ENCODE measurements at places on chromosomes 6 and 20. TPM values are rescaled to one million over a fixed set of nuclear protein-coding genes. Genes with fewer than 3 reads are reported as not detected.

DNA sequence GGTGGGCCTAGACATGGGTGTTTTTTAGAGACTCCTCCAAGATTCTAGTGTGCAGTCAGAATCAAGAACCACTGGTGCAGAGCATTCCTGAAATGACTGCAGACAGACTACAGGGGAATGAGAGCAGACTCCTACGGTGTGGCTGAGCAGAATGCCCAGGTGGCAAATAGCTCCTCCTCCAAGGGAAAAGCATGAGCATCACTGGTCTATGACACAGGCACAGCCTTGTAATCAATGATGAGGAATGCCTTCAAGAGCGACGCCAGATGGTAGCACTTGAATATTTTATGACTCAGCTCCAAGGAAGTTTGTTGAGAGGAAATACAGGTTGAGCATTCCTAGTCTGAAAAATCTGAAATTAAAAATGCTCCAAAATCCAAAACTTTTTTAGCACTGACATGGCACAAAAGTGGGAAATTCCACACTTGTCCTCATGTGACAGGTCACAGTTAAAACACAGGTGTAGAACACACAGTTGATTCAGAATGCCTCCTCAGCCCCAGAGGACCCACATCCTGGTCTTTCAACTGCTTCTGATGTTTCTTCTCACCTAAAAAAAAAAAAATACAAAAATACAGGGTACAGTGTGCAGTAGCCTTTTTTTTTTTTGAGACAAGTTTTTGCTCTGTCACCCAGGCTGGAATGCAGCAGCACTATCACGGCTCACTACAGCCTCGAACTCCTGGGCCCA is 10.6 kb upstream of the FAM8A1 start:
- DNase-seq = no peak

DNA sequence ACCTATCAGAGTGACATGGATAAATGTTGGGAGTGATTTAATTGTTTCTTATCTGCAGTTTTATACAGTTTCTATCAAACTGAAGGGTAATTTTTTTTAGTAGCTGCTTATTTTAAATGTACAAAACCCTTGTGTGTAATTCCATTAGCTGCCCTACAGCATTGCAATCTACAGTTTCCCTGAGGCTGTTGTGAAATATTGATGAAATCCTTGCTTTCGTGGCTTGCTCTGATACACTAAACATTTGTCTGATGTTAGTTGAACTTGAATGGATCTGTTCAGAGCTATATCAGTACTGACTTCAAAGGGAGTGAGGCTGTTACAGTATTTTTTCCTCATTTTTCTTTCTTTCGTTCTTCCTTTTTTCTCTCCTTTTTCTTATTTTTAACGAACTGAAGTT is 255.4 kb downstream of the TSHZ2 start:
- DNase-seq = no peak

DNA sequence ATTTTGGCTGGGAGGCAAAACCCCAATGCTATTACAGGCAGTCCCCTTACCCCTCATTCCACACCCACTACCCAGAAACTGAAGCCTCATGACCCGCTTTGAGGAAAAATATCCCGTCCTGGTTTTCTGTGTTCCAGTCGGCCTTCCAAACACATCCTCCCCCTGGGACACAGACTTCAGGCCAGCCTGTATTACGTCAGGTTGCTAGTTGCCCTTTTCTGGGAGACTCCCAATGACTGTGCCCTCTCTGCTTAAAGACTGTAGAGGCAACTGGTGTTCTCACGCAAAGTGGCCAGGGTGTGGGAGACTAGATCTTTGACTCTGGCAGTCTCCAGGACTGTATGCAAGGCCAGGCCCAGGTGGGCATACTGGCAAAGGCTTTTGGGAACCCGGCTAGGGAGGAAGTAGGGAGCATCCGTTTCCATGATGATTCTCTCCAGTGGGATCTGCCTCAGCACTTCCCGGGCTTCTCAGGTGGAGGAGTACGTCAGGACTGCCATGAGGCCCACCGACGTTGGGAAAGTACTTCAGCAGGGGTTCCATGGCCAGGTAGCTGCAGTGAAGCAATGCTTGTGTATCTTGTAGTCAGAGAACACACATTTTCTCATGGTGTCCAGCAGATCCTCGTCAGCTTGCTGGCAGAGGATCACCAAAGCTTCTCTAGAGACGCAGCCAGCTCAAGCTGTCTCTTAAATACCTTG is 34.9 kb downstream of the DYNLT1 start:
- no peak for DNase-seq

- DNase-seq = no peak
These were observed 1.6 kb downstream of the DNAAF9 start for GRCh38 chr20:3405696-3406358.

DNA sequence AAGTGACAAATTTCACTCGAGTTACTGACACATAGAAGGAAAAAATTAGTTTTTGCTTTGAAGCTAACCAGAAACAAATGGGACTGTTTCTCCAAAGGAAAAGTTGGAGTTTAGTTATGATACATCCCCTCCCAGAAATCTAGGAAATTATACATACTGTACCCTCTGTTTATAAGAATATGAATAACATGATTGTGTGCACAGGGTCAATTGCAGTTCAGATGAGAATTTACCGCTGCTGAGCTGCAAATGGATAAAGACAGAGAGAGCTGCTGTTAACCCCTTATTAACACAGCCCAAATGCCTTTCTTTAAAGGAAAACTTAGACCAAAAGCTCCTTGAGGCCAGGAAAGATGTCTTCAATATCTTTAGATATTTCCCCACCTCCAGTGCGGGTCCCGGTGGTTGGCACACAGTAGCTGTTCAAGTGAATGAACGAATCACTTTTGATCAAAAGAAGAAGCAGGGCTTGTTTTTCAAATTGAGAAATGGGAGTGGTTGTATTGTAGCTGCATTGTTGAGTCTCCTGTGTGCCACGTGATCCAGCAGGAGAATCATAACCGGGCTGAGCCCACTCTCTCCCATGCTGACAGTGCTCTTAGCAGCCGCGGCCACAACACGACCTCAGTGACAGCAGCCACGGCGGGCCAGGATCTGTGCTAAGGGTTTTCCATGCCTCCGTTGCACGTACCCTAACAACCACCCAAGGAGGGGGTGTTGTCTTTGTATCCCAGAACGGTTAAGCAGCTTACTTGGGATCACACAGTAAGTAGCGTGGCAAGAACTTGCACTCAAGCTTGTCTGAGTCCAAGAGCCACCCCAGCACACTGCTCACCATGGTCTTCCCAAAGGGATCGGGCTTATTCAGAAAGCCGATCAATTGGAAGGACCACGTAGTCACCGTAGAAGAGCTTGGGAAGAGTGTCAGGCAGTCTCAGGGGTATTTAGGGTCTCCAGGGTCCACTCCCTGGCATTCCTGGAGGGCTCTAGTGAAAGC is 53.5 kb upstream of the BMP6 start:
- no peak for DNase-seq

GRCh38 chr6:35179901-35180535 is 33.7 kb upstream of the SCUBE3 start:
- DNase-seq = no peak

- no peak for DNase-seq
These were observed 396.2 kb downstream of the CD83 start for GRCh38 chr6:14513496-14514393.

DNA sequence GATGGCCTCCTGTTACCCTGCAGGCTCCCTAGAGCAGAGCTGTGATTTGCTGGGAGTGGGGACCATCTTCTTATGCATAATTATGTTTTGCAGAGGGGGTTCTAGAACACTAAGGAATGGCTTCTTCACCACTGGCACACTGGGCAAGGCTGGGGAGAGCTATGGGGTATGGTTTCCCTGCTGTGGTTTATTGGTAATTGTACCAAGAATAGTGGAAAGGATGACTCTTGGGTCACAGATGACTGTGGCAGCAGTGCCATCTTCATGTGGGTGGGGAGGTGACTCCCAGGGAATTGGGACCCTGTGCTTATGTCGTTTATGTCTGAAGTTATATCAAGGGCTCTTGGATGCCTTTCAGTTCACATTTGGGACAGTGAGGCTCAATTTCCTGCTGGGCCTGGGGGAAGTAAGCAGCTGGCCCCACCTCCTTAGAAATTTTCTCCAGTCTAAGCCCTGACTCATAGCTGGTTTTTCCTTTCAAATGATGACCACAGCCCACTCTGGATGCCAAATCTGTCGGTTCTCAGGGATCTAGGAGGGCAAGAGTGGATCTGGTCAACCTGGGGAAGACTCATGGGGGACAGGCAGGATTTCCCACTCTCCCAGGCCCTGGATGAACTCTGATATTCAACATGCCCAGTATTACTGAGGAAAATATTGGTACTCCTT is 230.8 kb downstream of the LRFN2 start:
- DNase-seq = peak; percentile 9

- DNase-seq = no peak
These were observed 308.6 kb upstream of the ZFP64 start for GRCh38 chr20:52500157-52500556.

DNA sequence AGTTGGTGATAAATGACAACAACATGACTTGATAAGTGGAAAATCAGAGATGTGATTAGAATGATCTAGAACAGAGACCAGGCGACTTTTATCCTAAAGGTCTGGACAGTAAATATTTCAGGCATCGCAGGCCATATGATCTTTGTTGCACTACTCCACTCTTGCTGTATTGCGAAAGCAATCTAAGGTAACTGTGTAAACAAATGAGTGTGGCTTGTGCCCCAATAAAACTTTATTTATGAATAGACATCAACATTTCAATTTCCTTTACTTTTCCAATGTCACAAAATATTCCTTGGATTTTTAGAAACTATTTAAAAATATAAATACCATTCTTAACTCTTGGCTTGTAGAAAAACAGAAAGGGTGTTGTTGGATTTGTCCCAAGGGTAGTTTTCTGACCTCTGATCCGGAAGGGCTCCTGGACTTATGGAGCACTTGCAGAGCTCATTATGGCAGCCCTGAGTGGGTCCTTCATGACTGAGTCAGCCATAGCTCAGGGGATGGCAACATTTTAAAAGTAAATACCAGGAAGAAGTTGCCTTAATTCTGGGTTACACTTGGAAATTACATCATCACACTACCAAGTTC is 34.5 kb downstream of the IL20RA start:
- no peak for DNase-seq

- no peak for DNase-seq
These were observed 55.6 kb upstream of the FOXC1 start for GRCh38 chr6:1554141-1554475.

DNA sequence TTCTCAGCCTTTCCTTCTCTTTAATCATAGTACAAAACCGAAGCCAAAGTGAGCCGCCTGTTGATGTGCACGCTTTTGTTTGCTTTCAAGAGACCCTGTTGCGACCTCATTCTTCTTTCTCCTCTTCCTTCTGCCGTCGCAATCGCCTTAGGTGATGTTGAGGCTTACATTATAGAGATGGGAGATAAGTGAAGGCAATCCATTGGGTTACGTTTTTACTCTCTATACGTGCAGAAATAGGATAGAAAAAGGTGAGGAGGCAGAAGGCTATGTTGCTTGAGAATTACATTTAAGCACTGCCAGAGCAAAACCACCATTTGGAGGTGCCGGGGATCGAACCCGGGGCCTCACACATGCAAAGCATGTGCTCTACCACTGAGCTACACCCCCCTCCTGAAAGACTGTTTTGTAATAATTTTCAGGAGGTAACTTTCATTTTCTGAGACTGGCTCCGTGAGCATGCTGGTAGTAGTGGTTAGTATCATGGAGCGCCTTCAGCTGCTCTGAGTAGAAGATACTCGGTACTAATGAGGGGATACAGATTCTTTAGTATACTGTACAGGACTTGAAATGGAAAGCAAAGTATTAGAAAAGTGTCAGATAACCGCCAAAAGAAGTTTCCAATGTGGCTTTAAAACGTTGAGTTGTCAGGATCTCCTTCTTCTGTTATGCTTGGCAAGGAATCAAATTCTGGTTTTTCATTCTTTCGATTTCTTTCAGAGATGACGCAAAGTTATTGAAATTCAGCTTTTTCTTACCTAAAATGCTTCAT is 165.6 kb downstream of the TRIM27 start:
- no peak for DNase-seq

- no peak for DNase-seq
These were observed 270.1 kb upstream of the PRND start for GRCh38 chr20:4451487-4452081.

GRCh38 chr6:102853249-102853955 is 1459.9 kb downstream of the GRIK2 start:
- no peak for DNase-seq

DNA sequence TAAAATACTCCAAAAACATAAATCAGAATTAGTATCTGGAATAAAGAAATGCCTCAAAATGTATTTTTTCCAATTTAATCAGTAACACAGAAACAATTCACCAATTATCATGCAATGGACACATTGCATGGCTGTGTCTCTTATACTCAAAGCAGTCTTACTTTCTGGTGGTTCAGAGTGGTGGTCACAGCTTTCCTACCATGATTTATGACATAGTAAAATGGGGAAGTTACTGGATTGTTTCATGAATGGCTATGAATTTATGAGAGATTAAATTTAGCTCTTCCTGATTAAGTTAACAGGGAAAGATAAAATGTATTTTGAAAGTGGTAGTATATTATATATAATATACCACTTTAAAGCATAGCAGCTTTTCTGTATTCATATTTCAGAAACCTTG is 331.5 kb upstream of the MAP3K7 start:
- no peak for DNase-seq

GRCh38 chr20:41072915-41073314 is 44.3 kb downstream of the TOP1 start:
- no peak for DNase-seq

DNA sequence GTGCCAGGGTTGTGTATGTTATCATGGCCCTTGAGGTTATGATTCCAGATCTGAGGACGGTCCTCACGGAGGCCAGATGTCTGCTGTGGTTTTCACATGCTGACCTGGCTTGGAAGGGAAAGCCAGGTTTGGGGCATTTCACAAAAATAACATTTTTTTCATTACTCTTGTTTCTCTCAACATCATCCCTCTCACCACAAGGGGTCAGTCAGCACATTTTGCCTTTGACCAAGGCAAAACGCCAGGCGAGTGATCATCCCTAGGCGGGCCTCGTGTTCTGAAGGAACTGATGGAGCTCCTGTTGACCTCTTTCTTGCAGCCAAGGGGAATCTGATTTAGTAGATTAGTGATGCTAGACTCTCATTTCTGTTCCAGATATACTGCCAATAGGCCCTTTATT is 133.5 kb downstream of the TBC1D7 start:
- DNase-seq = peak; percentile 41

GRCh38 chr20:50968289-50968688 is 9.7 kb downstream of the MOCS3 start:
- DNase-seq = no peak

Gene HAO1
- total RNA-seq = 163 TPM

Gene RAET1G
- total RNA-seq = not detected

Gene IPCEF1
- total RNA-seq = 2.8 TPM

Gene FAM209B
- total RNA-seq = not detected

Gene OOEP
- not detected for total RNA-seq

Gene RIPOR3
- total RNA-seq = 23.8 TPM

Gene VIP
- 0.33 TPM for total RNA-seq

Gene WFDC5
- total RNA-seq = not detected
